D341Med (cell line): ENCODE measurements at places on chromosomes 7 and 10.

GRCh38 chr10:29176845-29177832, 111.7 kb upstream of the LYZL1 start:
- no peak for DNase-seq

GRCh38 chr10:106511917-106512316, 652.6 kb downstream of the SORCS1 start:
- no peak for DNase-seq

DNA sequence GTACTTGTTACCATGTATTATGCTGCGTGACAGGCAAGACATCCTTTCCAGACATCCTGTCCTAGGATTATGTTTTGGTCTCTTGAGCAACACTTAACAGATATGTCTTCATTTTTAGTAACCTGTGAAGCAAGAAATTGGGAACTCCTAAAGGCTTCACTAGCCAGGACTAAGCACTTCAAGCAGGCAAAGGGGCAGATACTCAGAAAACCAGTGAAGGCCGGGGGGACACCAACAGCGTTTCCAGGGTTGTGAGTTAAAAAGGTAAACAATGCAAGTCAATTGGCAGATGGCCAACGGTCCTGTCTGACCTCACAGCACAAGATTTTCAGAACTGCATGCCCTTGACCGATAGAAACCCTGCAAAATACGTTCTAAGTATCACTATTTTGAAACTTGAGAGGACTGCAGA, 77.6 kb upstream of the SFMBT2 start:
- no peak for DNase-seq

DNA sequence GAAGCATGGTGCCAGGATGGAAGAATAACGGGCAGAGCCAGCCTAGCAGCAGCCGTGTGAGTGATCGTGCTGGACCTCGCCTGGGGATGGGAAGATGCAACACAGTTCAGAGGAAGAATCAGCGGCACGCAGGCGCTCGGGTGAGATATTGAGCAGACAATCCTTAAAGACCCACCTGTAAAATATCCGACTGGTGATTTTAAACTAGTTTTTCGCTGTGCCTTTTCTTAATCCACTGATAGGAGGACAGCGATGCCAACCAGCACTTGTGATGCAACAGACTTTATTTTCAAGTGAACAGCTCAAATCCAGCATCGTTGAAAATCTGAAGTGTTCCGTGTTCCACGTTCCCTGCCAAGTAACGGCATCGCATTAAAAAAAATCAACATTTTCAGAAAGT, 214.7 kb downstream of the TEX36 start:
- DNase-seq: no peak

DNA sequence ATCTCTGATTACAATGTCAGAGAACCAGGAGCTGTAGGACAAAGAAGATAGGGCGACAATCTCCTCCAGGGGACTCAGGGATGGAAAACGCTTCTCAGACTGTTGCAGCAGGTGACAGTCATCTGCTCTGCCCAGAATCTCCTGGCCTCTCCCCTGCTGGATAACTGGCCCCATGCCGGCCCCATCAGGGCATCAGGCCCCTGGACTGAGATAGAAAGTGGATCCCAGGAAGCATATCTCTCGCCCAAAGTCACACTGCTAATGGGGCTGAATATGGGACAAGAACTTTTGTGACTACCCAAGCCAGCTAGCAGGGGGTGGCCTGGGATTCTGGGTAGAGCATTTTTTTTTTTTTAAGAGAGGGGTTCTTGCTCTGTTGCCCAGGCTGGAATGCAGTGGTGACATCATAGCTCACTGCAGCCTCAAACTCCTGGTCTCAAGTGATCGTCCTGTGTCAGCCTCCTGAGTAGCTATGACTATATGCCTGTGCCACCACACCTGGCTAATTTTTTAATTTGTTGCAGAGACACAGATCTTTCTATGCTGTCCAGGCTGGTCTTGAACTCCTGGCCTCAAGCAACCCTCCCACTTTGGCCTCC, 20.5 kb upstream of the MLXIPL start:
- DNase-seq: no peak

- no peak for DNase-seq
Observed at GRCh38 chr7:155209478-155210319, 88.0 kb upstream of the INSIG1 start.

GRCh38 chr7:143846692-143847091, 55.3 kb downstream of the TCAF1 start:
- no peak for DNase-seq
